ENCODE measurements at places on chromosomes 2 and 18. TPM values are rescaled to one million over a fixed set of nuclear protein-coding genes. Genes with fewer than 3 reads are reported as not detected.

DNA sequence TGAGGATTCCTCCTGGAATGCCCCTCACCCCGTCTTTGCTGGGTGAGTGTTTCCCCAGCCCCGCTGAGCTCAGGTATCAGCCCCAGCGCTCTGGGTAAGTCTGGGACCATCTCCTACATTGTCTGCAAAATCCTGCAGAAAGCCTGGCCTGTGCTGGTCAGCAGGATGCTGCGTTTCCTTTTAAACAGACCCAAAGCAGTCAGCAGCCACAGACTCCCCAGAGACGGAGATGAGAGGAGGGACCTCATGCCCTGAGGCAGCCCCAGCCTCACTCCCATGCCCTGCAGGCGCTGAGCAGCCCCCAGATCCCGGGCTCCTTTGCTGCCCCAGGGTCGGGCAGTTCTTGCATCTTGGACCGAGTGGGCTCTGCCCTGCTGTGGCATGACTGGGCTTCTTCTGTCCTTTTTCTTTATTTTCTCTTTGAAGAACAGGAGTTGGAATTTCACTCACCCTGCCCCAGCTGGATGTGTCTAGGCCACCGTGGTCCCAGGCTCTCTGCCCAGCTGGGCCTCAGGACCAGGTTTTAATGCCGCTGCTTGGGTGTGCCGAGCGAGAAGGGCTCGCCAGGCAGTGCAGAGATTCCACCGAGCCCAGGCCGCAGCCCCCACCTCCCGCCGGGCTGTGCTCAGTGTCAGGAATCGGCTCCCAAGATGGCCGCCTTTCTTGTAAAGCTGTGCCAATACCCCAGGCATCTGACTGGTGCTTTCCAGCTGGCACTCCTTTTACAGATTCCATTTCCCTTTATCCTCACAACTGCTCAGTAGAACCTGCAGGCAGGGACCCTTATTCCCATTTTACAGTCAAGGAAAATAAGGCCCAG, 43.6 kb downstream of the ODC1 start:
- H3K4me1 ChIP-seq: peaks cover 7% of the 10 kb centered on the region
- no peaks in the 10 kb centered on the region for H3K36me3 ChIP-seq
- H3K27ac ChIP-seq: no peak overlapping the region
- H3K27me3 ChIP-seq: no peaks in the 10 kb centered on the region
- H3K4me3 ChIP-seq: no peak overlapping the region

SH3BP4 gene
- total RNA-seq: not detected

- no peak overlapping the region for H3K27ac ChIP-seq
- no peaks in the 10 kb centered on the region for H3K4me1 ChIP-seq
- H3K27me3 ChIP-seq: no peaks in the 10 kb centered on the region
- no peak overlapping the region for H3K4me3 ChIP-seq
Measured at GRCh38 chr2:160317181-160318099, 117.4 kb upstream of the ITGB6 start.

GRCh38 chr2:68764806-68765311, 30.2 kb downstream of the ARHGAP25 start:
- H3K4me1 ChIP-seq: peaks cover 100% of the 10 kb centered on the region
- peaks cover 3% of the 10 kb centered on the region for H3K36me3 ChIP-seq
- H3K27me3 ChIP-seq: no peaks in the 10 kb centered on the region
- H3K4me3 ChIP-seq: peak overlapping the region; percentile 59

DNA sequence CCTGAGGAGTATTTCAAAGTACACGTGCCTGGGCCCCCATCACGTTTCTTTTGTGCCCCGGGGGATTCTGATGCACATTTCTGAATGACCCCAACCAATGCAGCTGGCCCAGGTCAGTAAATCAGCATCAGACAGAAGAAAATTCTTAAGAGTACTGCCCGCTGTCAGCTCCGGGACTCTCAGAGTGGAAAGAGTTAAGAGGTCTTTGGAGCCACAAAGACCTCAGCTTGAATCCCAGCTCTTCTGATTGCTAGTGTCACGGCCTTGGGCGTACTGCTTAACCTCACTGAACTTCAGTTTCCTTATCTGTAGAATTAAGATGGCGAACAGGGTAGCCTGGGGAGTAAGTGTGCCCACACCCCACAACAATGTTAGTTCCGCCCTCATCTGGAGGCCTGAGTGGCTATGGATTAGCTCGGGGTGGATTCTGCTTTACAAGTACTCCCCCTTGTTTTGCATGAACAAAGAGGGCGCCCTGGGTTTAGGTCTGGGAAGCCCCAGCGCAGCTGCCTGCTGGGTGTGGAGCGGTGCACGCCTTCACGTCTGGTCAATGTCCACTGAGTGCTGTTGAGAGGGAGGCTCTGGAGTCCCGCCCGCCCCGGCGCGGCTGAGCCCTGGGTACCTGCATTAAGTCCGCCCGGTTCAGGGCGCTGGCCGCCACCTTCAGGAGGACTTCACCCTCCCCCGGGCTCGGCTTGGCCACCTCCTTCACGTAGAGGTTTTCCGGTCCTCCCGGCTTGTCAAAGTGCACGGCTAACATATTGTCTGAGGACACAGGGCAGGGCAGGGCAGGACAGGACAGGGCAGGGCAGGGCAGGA, 858 bp downstream of the TP53I3 start:
- H3K4me1 ChIP-seq: peaks cover 18% of the 10 kb centered on the region
- H3K4me3 ChIP-seq: peak overlapping the region; percentile 70
- H3K27ac ChIP-seq: peak overlapping the region; percentile 93
- DNase-seq: peak; percentile 98
- H3K36me3 ChIP-seq: no peaks in the 10 kb centered on the region
